NCI-H2029 (cell line): ENCODE measurements at places on chromosomes 5 and 9.

- DNase-seq: no peak
Observed at GRCh38 chr5:154189256-154189818, 1.2 kb upstream of the GALNT10 start.

- DNase-seq: peak; percentile 65
Observed at GRCh38 chr9:35757226-35757891, 3.3 kb upstream of the MSMP start.

DNA sequence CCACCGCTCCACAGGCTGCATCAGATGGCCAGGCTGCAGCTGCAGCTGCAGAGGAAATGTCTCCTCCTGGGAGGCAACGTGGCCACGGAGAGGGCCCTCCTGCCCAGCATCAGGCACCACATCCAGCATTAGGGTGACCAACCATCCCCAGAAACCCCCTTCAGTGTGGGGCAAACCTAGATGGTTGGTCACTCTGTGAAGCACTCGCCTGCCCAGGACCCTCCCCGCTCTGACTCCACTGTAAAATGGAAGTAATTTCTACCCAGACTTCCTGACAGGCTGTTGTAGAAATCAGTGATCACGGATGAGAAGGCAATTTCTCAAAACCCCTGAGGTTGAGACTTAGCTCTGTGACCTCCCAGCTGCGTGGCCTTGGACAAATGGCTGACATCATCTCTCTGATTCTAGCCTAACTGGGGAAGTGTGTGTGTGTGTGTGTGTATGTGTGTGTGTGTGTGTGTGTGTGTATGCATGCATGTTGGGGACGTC, 31.6 kb downstream of the B4GALT1 start:
- no peak for DNase-seq

DNA sequence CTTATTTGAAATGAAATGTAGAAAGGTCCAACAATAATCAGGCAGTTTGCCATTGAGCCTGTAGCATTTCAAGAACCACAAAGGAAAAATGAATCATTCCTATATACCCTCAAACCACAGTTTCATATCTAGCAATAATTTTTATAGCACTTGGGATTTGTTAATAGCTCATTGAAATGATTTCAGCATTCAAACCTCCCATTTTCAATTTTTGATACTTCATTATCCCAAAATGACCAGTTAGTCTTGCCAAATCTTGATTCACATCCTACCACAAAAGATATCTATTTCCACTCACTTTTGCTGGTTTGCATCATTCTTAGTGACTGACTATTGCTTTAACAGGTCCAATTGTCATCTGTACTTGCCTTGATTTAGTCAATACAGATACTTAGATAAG, 790.1 kb downstream of the TLE1 start:
- no peak for DNase-seq

GRCh38 chr9:116096046-116096445, 57.5 kb upstream of the PAPPA start:
- DNase-seq: no peak

DNA sequence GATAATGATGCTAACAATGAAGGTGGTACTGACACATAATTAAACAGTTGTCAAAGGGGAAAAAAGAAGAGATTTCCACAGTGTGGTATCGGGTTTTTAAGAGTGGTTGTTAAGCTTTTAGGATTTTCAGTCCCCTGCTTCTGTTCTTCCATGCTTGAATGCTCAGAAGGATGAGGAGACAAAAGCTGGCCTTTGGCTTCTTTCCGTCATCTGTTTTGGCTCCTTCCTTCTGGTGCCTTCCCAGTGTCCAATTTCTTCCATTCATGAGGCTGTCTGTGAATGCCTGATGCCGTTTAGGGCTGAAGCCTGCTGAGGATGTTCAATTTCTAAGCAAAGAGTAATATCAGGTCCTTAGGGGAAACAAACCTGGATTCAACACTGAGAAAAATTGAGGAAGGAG, 179.6 kb upstream of the GLRA1 start:
- DNase-seq: no peak

GRCh38 chr5:157245476-157245875, 20.4 kb upstream of the CYFIP2 start:
- no peak for DNase-seq

- no peak for DNase-seq
Observed at GRCh38 chr5:92472981-92473566, 1090.0 kb upstream of the ARRDC3 start.

GRCh38 chr9:129183495-129184218, 5.6 kb upstream of the IER5L start:
- no peak for DNase-seq

GRCh38 chr5:177446200-177447065, at the start of gene PRR7:
Gene PRR7 (plus strand): TSS chr5:177446814. CDS start chr5:177455068, 8,254 bp downstream.
- peak; percentile 34 for DNase-seq

GRCh38 chr5:174097486-174098185, 52.1 kb downstream of the NSG2 start:
- no peak for DNase-seq

- no peak for DNase-seq
Observed at GRCh38 chr5:32282633-32283032, 30.1 kb downstream of the MTMR12 start.

DNA sequence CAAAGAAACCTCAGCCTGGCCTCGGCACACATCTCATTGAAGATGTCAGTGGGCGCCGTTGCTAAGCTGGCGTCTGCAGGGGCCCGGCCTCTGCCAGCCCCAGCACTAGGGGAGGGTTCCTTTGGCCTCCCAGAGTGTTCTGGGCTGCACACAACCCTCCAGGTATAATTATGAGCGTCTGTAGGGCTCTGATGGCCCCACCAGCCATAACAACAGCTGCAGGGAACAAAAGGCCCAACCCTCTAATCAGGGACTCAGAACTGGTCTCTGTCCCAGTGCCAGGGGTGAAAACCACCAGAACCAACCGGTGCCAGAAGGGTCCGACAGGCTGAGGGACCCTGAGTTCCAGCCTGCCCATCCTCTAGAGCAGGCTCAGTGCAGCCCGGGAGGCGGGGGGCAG, 39.5 kb upstream of the SLC12A7 start:
- peak; percentile 34 for DNase-seq

DNA sequence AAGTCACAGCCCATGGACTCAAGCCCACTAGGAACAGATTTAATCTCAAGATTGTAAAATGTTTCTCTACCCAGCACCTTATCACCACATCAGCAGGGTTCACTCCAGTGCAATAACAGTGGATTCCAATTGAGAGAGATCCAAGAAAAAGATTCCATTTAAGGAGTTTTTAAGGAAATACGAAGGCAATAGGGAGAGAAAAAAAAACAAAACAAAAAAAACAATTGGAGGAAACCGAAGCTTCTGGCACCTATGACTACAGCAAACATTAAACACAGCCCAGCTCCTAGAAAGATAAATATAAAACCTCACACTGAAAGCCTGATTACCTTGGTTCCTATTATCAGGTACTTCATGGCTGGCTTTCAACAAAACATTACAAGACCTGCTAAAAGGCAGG, 192.7 kb downstream of the DAB2IP start:
- DNase-seq: peak; percentile 82

DNA sequence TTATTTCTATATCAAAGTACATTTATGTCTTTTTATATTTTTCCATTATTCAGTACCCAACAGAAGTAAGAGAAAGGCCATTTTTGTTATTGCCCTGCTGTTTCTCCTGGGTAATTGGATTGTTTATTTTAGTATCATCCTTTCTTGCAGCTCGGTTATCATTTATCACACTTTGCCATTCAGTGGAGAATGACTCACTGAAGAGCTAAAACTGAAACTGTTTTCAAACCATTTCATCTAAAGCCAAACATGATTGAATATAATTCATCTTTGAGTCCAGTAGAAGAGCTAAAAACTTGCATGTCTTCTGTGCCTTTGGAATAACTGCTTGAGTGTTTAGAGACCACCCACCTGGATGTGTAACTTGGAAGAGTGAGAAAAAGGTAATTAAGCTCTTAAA, 139.5 kb upstream of the PRDM9 start:
- no peak for DNase-seq

- no peak for DNase-seq
Observed at GRCh38 chr9:76115396-76115795, 224.9 kb downstream of the PCSK5 start.

- no peak for DNase-seq
Observed at GRCh38 chr5:154395407-154396106, 50.2 kb upstream of the SAP30L start.

- DNase-seq: no peak
Observed at GRCh38 chr5:81898403-81898802, 73.4 kb upstream of the ATG10 start.

GRCh38 chr5:179313849-179314521, 31.3 kb downstream of the ADAMTS2 start:
- DNase-seq: no peak
